ENCODE measurements at places on chromosomes 2 and 18.

DNA sequence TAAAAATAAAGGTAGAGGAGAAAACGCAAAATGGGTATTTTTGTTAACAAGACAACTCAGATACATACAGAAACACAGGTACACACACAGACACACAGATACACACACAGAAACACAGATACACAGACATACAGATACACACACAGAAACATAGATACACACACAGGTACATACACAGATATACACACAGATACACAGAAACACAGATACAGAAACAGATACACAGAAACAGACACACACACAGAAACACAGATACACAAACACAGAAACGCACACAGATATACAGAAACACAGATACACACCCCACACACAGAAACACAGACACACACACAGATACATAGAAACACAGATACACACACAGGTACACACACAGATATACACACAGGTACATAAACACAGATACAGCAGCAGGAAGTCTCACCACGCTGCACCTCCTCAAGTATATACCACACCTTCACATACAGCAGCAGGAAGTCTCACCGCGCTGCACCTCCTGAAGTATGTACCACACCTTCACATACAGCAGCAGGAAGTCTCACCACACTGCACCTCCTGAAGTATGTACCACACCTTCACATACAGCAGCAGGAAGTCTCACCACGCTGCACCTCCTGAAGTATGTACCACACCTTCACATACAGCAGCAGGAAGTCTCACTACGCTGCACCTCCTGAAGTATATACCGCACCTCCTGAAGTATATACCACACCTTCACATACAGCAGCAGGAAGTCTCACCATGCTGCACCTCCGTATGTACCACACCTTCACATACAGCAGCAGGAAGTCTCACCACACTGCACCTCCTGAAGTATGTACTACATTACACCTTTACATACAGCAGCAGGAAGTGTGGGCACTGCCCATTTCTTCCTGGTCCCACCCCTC is 250.5 kb downstream of the HDAC4 start:
- DNase-seq: no peak

- DNase-seq: no peak
These were observed 167.8 kb upstream of the APCDD1 start for GRCh38 chr18:10286580-10287150.

DNA sequence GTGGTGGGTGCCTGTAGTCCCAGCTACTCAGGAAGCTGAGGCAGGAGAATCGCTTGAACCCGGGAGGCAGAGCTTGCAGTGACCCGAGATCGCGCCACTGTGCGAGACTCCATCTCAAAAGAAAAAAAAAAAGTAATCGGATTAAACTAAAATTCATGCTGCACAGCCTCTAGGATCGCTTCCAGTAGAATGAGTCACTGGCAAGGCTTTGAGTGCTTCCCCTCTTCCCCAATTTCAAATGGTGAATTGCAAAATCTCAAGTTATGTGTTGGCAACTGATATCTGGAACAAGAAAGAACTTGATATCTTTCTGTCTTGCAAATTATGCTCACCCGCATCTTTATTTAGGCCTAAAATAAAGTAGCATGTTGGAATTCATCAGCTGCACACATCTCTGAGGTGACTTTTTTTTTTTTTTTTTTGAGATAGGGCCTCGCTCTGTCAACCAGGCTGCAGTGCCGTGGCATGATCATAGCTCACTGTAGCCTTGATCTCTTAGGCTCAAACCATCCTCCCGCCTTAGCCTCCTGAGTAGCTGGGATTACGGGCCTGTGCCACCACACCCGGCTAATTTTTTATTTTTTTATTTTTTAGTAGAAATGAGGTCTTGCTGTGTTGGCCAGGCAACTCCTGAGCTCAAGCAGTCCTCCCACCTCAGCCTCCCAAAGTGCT is 12.7 kb downstream of the TTC39C start:
- DNase-seq: no peak

DNA sequence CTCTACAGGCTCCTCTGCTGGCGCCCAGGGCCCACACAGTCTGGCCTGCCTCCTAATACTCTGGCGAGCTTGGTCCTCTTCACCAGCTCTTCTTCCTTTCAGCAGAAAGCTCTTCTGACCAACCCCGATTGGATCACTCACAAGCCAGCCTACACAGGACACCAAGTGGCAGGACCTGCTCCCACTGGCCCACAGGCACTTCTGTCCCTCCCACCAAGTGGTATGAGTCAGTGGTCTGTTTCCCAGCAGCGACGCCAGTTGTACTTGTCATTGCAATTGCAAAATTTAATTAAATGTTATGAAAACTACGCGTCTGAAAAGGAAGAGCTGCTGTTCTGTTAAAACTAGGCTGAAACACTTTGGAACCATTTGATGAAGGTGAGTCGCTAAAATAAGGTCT is 46.7 kb downstream of the NDUFA10 start:
- no peak for DNase-seq

DNA sequence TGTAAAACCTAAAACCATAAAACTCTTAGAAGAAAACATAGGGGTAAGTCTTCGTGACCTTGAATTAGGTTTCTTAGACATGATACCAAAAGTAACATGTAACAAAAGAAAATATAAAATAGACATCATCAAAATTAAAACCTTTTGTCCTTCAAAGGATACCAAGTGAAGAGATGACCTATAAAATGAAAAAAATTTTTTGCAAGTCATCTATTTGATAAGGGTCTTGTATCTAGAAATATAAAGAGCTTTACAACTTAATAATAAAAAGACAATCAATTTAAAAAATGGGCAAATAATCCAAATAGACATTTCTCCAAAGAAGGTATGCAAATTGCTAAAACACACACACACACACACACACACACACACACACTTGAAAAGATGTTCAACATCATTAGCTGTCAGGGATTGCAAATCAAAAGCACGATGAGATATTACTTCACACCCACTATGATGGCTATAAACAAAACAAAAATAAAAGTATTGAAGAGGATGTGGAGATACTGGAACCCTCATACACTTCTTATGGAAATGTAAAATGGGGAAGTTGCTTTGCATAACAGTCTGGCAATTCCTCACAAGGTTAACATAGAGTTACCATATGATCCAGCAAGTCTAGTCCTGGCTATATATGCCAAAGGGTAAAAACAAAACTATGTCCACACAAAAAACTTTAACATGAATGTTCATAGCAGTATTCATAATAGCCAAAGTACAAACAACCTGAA is 23.3 kb downstream of the SPDYA start:
- DNase-seq: no peak

- DNase-seq: no peak
These were observed 31.2 kb downstream of the MARCHF4 start for GRCh38 chr2:216341121-216341520.

GRCh38 chr2:7510353-7510752 is 593.1 kb downstream of the RNF144A start:
- DNase-seq: no peak

DNA sequence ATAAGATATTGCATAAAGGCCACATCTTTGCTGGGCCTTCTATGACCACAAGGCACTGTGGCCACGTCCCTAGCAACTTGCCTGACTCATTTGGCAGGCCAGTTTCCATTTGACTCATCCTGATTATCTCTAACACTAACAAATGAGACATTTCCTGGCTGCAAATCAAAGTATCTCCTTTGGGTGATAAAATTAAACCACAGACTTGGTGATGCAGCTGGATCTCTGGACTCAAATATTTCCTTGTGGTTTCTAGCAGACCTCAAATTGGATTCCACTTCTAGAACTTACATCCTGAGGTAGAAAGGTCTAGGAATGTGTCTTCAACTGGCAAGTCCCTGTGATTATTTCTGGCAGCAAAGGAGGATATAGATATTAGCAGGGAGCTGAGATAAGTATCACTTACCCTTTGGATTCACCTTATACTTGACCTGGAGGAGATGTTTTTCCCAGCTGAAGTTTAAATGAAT is 167.9 kb upstream of the NXPH2 start:
- DNase-seq: no peak

DNA sequence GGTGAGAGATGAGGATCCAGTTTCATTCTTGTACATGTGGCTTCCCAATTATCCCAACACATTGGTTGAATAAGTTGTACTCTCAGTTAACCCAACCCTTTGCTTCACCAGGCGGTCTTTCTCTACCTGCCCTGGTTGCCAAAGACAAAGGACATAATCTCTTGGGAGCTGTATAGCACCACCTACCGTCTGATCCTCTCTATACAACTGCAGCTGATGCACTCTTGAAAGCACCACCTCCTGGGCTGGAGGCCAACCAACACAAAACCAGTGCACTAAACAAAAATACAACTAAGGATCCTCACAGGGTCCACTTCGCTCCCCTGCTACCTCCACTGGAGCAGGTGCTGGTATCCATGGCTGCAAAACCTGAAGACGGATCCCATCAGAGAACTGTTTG is 473.6 kb upstream of the NRXN1 start:
- DNase-seq: no peak

- no peak for DNase-seq
These were observed 206.8 kb upstream of the ERBB4 start for GRCh38 chr2:212745359-212745758.

DNA sequence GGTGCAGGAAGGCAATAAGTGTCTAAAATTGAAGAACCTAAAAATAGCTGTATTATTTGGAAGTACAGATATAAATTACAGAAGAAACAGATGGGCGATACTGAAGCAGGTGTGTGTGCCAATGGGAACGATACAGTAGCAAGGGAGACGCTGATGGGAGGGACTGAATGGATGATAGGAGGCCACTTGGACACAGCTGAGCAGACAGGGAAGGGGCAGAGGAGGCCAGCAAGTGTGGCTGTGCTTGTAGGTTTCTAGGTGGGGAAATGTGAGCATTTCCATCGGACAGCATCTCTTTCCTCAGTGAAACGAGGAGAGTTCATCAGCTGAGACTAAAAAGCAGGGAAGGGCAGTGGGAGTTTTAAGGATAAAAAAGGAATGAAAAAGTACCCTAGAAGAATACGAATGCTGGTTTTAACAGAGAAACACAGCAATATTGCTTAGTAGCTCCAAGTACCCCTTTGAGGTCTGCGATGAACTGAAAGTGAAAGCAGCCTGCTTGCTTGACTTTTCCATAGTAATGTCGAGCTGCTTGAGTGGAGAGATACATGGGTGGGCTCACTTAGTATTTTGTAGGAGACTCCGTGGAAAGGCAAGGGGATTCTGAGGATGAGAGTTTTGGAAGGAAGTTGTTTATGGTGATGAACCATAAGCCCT is 91.7 kb upstream of the EPC2 start:
- DNase-seq: no peak

DNA sequence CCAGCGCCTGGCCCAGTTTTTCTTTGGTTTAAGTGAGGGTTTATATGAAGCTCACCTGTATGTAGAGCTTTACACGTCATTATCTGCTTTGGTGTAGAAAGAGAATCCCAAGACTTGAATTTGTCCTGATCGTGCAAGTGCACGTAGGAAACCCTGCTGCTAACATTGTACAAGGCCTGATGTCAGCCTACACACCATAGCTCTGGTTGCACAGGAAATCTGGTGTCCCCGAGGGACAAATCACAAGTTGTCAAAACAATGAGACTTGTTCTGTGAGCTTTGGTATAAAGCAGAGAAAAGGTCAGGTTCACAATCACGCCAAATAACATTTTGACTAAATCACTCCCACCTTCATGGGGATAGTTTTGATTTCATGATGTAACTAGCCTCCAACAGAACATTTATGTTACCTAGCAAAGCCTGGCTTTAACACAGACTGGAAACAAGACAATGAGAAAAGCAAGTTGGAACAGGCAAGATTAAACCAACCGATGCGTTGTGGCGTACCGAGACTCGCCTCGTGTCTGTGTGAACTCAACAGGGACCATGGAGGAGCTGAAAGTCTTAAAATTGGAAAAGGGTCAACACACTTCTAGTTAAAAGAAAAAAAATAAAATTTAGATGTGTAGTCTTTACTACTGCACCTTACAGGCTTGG is 41.4 kb downstream of the ZAP70 start:
- no peak for DNase-seq

DNA sequence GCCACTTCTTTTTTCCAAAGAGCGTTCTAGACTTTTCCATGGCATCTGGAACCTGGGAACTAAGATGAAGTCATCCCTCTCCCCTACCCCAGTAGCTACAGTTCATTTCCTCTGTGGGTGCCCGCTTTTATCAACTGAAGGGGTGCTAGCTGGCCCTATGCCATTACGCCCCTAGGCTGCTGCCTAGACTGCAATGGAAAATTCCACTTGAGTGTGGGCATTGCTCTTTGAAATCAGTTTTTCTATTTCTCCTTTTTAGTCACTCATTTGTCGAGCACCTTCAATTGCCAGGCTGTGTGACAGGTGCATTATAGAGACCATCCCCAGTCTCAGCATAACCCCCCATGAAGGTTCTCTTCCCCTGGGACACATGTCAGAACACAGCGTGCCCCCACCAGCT is 7.3 kb downstream of the TEX51 start:
- DNase-seq: no peak

DNA sequence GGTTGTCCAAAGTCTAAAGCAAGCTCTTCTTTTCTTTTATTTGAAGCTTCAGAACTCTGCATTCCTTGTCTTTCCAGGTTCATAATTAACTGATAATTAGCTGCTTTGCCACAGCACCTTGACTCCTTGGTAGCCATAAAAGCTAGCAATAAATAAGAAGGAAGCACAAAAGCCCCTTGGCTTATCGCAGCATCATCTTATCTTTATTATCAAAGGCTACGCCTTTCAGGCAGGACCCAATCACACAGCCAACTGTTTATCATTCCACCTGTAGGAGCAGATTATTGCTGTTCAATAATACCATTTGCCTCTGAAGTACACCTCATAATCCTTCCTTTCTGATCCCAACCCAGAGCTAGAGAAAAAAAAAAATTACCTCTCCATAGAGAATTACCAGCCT is 489.2 kb downstream of the SATB2 start:
- no peak for DNase-seq

- no peak for DNase-seq
These were observed 80.9 kb upstream of the PKDCC start for GRCh38 chr2:41966920-41967319.

DNA sequence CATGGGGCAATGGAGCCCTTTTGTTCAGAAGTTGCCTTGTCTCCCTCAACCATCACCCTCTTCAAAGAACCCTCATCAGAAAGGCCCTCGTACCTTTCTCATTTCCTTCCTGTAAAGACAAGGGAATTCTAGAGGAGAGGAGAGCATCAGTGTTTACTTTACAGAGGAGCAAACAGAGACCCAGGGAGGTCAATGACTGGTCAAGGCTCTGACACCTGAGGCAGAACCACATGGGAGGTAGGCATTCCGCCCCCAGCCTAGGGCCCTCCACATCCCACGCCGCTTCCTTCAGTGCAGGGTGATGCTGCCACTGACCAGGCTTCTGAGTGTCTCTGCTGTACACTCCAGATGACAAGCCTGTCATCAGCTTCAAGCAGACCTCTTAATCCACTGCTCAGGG is 104.7 kb downstream of the NRP2 start:
- no peak for DNase-seq

DNA sequence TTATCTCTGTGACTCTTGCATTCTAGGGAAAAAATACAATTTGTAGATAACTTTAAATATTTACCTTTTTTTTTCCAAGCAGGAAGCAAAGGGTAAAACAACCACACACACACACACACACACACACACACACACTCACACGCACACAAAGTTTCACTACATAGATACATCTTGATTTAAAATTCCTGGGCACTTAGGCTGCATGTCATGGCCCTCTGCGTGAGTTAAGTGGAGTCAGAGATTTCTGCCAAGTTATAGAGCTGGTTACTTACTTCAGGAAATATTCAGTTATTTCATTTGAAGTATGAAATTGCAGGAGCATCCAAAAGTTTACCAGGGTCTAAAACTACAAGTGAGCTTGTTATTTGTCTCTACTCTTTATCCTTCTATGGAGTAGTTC is 612.0 kb downstream of the IRS1 start:
- no peak for DNase-seq
